NCI-H2081 treated with DMSO at 0.1 percent for 48 hours (cell line): ENCODE measurements at places on chromosomes 16 and 17.

DNA sequence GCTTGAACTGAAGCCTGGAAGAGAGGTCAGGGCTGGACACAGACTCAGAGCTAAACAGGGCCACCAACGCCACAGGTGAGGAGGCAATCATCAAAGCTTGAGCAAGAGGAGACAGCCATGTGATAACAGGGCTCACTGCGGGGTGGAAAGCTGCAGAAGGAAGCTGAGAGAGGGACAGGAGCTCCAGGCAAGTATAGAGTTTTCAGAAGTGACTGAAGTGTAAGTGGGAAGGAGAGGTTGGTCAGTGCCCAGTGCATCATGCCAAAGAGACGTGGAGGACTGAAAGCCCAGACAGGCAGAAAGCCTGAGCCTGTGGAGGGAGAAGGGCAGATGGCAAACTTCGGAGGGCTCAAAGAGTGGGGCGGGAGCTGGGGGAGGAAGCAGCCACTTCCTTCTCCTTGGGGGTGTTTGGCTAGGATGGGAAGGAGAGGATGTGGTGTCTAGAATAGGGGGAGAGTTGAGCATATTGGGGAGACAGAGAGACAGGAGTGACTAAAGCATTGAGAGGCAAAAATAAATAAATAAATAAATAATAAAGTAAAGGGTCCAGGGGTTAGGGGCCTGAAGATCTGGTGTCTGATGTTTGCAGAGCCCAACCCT is 2.6 kb downstream of the KIFC3 start:
- DNase-seq: no peak

DNA sequence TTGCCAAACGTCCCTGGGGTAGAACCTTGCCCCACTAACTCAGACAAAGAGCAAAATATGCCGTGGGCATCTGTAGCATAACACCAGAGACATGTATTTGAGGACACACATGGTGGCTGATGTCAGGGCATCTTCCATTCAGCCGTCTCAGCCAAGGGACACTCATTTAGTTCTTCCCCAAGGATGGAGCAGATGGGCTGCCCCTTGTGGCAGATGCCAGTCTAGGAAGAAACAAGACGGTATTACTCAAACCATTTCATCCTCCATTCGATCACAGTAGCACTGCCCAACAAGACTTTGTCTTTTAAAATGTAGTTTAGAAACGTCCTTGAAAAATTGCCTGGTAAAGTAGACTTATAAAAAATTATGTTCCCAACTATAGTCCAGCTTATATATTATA is 937.6 kb upstream of the EEF2KMT start:
- no peak for DNase-seq

DNA sequence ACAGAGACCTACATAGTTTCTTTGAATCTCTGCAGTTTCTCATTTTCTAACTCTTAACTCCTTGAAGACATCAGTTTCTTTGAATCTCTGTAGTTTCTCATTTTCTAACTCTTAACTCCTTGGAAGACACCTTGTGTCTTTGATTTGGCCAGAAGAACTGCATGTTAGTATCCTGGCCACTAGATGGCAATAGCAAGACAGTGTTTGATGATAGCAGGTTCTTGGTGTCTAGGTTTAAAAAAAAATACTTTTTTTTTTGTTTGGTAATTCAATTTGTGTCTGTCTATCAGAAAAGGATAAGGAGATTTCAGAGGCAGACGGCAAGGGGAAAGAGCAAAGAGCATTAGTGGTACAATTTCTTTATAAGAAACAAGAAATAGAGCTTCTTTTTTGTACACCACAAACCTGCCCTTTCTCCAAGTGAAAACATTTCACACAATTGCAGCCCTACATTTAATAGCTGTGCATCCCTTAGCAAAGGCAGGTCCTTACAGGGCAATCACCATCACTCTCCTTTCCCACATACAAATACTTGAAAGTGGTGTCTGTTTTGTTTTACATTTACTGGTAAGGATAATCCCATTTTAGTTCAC is 1324.9 kb upstream of the CDH8 start:
- DNase-seq: no peak

DNA sequence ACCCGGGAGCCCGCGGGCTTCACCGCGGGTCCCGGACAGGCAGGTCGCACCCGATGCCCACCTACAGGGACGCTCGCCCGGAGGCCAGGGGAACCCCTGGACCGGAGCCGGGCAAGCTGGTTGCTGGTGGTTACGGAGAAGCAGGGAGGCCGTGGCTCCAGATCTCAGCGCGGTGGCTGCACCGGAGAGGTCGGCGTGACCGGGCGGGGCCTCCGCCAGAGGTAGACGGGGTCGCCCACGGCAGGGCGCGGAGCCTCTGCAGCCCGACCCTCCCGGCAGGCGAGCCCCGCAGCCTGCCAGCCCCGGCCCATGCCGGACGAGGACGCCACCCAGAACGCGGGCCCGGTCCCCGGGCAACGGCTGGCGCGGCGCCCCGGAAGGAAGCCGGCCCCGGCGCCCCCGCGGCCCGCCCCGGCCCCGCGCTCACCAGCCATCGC is 341 bp downstream of the PCYT2 start:
- no peak for DNase-seq

- DNase-seq: no peak
Observed at GRCh38 chr17:36616061-36617029, 15.0 kb downstream of the MRM1 start.

DNA sequence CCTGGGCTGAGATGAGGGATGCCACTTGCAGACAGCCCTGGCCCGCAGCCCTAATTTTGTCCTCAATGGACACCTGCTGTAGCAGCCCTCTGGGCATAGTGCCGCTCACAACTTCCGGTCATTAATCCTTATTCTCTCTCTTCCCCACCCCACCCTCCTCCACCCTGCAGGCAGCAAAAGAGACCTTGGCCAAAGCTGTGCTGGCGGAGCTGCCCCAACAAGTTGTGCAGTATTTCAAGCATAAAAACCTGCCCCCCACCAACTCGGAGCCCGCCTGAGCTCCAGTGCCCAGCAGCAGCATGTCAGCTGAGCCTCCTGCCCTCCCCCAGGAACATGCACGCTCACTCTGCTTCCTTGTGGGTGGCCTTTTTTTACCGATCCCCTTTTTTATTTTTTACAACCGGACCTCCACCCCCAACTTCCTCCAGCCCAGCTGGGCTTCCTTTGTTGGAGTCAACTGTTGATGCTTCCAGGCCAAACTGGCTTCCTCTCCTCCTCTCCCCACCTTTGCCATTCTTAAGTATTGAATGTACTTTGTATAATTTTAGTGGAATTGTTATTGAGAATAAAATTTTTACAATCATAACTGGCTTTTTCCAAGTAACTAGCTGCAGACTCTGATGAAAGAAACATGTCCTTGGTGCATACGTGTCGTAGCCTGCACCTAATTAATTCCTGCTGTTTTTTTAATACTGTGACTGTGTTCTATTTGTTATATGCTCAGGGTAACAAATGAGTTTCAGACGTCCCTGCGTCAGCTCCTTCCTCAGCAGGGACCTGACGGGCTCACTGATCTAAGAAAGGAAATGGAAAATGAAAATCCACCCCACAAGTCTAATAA is 38.2 kb downstream of the PSME3IP1 start:
- no peak for DNase-seq

DNA sequence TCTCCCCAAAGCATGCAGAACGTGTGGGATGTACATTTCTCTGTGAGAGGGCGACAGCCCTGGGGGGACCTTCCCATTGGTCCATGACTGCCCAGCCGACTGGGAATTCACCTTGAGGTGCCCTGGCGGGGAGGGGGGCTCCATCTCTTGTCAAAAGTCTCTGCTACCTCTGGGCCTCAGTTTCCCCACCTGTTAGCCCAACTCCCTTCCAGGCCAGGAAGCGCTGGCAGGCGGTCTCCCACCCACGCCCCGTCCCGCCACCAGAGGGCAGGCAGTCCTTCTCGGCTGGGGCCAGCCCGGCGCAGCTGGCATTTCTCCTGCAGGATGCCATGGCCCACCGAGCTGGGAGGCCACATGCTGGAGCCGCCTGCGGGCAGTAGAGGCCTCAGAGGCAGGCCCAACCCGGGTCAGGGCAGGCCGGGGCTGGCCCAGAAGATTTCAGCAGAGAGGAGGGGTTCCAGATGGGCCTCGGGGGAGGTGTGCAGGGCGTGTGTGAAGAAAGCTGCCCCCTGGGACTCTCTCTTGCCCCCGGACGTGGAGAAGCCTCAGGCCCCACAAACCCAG is 16.6 kb downstream of the CD7 start:
- no peak for DNase-seq

GRCh38 chr17:44219108-44219615 is 313 bp downstream of the UBTF start:
- no peak for DNase-seq

- DNase-seq: no peak
Observed at GRCh38 chr17:82173351-82174041, 39.1 kb downstream of the CCDC57 start.
